ENCODE measurements at places on chromosomes 7 and 10.

DNA sequence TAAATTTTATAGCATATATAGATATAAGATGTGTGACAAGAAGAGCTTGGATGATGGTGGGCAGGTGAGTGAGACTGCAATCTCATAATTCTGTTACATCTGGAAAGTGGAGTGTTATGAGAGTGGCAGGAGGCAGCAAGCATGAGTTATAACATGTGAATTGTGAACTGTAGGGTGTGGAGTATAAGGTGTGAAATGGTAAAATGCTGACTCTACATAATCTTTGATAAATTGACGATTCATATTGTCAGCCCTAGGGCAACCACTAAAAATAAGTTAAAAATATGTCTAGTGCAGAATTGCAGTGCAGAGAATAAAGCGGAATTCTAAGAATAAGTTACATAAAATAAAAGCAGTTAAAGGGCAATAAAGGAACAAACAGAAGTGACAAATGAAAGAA lies 74.8 kb upstream of the AKR1E2 start:
- DNase-seq = no peak

DNA sequence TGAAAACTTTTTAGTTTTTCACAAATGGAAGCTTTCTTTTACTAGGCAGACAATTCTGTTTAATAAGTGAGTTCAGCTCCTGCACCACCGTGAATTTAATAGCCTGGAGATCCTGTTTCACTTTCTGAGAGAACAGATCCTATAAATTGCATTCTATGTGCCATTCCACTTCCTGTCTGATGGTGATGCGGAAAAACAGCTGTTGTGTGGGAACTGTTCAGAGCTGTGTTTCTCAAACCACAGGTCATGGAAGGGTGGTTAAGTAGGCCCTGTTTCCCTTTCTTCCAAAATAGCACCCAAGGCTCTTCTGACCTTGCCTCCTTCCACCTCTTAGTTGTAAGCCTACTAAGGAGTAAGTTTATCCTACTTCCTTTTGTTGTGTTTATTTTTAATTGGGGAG lies 97.2 kb upstream of the DKK1 start:
- DNase-seq = no peak

- no peak for DNase-seq
Observed at GRCh38 chr7:22647451-22648257, 79.3 kb upstream of the IL6 start.

DNA sequence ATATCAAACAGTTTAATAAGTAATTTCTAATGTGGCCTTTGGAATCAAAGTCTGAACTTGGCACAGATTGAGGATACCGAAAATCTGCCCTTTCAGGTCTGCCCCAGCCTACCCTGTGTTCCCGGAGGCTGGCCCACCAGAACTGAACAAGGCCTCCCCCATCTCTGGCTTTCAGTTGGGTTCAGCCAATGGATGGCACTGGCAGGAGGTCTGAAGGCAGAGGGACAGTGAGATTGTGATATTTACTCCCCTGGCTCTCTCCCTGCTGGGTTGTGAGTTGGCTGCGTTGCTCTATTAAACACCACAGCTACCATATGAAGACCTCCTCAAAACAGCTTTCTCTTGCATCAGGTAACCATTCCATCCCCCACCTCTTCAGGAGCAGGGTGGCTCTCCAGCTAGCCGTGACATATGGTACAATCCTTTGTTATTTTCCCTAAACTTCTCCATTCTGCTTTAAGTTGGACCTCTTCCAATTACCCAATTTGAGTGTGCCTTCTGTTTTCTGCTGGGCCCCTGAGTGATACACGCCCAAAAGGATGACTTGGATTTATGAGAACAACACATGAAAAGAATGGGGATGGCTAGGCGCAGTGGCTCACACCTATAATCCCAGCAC lies 28.1 kb downstream of the DNMBP start:
- DNase-seq = no peak

DNA sequence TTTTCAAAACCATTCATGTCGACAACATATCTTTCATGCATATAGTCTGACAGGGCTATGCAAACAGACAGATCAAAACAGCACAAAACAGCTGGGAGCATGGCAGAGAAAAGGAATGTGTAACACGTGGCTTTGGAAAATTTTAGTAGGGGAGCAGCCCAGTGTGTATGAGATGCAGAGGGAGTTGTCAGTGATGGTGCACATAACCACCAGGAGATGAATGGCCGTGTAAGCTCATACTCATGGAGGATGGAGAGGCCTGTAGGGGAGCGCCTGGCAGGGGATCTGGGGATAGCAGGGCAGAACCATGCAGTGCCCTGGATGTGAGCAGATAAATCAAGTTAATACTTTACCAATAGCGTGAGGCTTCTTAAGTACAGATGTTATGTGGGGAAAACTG lies 45.7 kb downstream of the RHOBTB1 start:
- DNase-seq = no peak

DNA sequence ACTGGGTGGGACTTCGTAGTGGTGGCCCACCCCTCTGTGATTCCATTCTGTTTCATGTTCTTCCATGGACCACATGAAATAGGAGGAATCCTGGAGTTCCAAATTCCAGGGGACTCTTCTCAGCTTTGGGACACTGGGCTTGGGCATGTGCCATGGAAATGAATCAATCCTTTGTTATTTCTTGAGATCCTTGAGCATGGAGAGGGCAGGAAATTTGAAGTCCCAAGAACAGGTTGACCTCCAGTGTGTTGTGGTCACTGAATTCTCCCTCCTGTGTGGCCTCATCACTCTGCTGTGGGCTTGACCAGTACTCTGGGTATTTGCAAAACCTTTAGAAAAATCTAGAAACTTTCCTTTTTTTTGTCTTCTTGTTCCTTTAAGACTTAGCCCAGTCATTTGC lies 22.7 kb downstream of the TACR2 start:
- DNase-seq = no peak

- no peak for DNase-seq
Observed at GRCh38 chr10:31619531-31620061, 300.6 kb downstream of the ZEB1 start.

DNA sequence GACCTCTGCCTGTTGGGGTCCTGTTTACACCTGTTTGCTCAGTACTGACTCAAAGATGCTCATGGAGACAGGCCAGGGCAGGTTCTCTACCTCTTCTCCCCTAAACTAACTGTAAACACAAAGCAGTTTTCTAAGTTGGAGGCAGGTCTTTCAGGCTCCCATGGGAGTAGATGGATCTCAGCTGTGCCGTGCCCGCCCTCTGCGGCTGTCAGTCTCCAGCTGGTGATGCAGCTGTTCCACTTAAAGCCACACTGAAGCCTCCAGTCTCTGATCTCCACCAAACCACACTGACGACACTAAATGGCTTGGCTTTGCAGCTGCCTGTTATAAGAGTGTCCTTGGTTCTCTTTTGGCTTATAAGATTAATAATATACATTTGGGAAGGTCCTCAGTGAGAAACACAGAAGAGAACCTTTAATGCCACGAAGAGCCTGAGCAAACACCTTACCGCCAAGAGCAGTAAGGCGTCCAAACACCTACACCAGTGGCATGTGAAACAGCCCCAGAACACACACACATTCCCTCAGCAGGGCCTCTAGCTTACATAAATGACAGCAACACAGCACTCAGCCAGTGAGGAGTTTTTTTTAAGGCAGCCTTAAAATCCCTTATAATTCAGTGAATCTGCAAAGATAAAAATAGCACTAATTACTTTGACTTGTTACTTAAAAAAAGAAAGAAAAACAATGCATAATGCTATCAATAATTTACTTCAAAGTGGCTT lies 60.4 kb upstream of the KCNIP2 start:
- DNase-seq = no peak

DNA sequence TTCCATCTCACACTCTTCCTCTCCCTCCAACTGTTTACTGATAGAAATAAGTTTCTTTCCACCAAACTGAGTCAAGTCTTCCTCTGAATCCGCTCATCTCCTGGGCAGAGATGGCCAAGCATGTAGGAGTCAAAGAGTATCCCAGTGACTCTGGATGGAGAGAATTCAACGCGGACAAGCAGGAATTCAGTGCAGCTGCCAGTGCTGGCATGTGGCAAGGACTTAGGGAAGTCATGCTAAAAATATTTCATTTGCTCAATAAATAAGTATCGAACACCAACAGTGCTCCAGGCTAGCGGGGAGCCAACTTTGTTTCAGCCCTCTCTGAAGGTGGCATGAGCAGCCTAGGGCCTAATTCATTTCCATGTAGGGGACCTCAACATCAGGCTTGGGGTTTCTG lies 351.6 kb upstream of the ZMIZ1 start:
- DNase-seq = no peak

- no peak for DNase-seq
Observed at GRCh38 chr10:113326160-113327111, 226.4 kb upstream of the HABP2 start.

DNA sequence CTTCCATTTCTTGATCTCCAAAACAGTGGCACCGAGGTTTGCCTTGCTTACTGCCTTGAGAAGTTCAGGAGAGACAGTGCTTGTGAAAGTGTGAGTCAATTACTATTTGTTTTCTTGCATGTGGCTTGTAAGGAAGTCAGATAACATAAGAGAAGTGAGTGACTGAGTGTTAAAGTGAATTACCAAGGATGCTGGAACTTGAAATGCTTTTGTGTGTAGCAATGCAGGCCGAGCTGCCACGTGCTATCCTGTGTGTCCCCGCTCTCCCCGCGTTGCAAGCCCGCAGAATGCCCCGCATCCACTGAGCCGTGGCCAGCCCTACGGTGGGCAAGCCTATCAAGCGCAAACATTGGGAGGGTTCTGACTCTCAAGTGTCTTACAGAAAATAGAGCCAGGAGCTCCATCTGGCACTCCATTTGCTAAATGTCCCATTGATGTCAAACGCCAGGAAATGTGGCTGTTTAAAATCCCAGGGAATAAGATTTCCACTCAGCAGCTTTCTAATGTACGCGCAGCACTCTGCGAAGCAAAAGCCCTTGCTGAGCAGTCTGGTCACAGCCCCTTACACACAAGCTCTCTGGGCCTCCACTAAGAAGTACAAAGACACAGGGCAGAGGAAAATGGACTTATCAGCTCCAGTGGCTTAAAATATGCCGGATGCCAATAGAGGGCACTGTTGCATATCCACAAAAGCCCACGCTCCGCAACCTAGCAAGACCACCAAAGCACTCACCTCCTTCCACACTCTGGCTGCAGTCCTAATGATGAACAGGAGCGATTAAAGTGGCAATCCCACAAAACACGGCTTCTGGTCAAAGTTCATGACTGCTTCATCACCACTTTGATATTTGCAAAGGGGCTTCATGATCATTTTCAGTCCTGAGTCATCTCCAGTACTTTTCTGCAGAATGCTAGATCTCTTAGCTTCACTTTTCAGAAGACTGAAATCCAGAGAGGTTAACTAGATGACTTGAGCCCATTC lies 158.0 kb upstream of the ITGB1 start:
- DNase-seq = no peak

DNA sequence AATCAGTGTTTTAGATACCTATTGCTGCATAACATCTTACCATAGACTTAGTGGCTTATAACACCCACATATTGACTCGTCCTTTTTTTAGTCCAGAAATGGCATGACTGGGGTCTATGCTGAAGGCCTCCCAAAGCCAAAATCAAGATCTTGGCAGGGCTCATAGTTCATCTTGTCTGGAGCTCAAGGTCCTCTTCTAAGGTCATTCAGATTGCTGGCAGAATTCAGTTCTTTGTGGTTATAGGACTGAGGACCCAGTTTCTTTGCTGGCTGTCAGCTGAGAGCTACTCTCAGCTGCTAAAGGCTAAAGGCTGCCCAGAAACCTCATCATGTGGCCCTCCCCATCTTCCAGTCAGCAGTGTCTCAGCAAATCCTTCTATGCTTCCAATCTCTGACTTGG lies 165.5 kb downstream of the FAM107B start:
- no peak for DNase-seq

GRCh38 chr10:109327266-109327665 lies 596.0 kb downstream of the XPNPEP1 start:
- DNase-seq = no peak

DNA sequence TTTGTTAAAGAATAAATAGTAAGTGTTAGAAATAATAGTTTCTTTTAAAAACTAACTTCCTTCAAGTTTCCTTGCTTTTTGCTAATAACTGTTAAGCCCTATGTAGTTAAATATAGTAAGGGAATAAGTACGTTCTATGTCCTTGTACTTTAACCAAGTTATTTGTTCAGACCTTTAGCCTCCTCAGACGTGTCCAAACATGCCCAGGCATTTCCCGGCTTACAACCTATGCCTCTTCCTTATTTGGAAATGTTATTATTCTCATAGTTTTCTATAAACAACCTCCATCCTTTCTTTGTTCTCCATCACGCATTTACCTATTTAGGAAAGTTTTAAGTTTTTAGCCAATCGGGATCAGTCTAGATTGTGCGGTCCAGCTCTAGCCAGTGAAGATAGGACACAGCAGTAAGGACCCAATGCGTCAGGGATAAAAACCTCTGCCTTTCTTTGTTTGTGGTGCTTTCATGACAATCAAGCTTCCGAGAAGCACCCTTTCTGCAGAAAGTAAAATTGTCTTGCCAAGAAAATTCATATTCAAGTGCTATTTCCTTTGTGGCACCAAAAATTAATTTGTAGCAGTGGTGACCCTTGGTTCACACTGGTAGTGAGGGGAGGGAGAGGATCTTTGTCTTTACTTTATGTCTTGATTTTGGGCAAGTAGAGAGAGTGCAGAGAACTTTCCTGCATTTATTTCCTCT lies 851.3 kb upstream of the POM121L12 start:
- DNase-seq = no peak

DNA sequence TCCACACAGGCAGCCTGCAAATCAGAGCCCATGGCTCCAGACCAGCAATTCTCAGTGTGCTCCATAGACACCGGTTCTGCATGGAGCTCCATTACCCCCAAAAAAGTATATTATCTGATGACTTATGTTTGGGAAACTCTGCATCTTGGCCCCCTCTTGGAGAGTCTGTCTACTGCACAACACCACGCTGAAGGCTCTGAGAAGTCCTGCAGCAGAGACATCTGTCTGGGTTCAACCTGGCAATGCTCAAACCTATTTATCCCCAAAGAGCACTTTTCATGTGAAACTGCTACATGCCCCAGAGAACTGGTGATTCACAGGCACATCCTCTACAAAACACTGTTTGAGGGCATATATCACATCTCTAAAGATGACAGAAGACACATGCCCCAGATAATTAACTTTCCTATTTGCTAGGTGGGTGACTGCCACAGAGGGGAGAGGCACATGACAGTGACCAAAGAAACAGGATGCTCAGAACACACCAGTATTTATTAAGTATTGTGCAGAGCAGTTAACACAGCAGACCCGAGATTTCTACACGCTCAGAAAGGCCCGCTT lies 83.8 kb downstream of the DLG5 start:
- no peak for DNase-seq

DNA sequence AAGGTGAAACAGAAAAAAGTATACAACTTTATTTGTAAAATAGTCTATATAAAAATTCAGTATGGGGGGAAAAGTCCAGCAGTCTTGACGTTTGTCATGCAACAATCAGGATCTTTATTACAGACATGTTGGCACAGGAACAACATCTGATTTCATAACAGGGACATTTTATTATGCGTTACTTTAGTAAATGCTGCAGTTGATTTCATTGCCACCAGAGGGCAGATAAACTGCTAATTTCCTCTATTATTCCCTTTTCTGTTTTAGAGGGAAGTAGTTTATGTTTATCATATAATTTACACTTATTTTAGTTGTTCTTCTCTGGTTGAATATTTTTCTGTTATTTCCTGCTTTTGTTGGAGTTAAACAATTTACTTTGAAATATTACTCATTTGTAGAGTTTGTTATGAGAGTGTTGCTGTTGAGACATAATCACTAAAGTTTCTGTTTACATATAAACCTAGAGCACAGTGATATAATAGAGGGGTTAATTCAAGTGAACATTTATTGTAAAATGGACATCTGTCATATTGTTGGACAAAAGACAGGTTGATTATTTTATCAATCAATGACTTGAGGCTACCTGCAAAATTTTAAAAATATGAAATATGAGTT lies 3.3 kb downstream of the PLXDC2 start:
- no peak for DNase-seq

GRCh38 chr10:5978230-5978489 lies 817 bp upstream of the IL15RA start:
- no peak for DNase-seq

Measured in COR-L47 (cell line).